ENCODE measurements at places on chromosomes 4 and X. TPM values are rescaled to one million over a fixed set of nuclear protein-coding genes. Genes with fewer than 3 reads are reported as not detected.

GRCh38 chr4:2135083-2135482, 76.0 kb downstream of the NAT8L start:
- H3K27ac ChIP-seq = no peak overlapping the region
- H3K36me3 ChIP-seq = no peaks in the 10 kb centered on the region
- H3K4me1 ChIP-seq = no peaks in the 10 kb centered on the region
- no peak for DNase-seq
- H3K27me3 ChIP-seq = no peaks in the 10 kb centered on the region

- no peaks in the 10 kb centered on the region for H3K4me1 ChIP-seq
- no peak overlapping the region for H3K4me3 ChIP-seq
- no peaks in the 10 kb centered on the region for H3K27me3 ChIP-seq
- no peak for DNase-seq
Observed at GRCh38 chr4:69936566-69936965, 5.7 kb downstream of the CSN1S1 start.

DNA sequence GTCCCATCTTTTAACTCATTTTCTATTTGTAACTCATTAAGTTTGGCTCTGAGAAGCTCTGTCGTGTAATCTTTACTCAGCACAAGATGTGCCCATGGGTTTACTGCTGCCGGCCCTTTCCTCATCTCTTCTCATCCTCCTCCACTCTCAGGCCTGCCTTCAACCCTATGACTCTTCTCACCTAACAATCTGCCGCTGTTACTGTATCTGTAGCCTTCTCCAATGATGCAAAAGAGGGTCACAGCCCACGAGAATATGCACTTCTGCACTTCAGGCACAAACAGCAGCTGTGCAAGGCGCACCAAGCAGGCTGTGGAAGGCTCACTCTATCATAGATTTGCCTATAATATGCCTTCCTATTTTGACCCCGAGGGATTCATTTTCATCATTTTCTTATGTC, 546.5 kb upstream of the GALNTL6 start:
- no peak overlapping the region for H3K4me3 ChIP-seq
- H3K27ac ChIP-seq = no peak overlapping the region
- no peaks in the 10 kb centered on the region for H3K4me1 ChIP-seq
- no peaks in the 10 kb centered on the region for H3K27me3 ChIP-seq
- H3K36me3 ChIP-seq = no peaks in the 10 kb centered on the region
- no peak for DNase-seq

DNA sequence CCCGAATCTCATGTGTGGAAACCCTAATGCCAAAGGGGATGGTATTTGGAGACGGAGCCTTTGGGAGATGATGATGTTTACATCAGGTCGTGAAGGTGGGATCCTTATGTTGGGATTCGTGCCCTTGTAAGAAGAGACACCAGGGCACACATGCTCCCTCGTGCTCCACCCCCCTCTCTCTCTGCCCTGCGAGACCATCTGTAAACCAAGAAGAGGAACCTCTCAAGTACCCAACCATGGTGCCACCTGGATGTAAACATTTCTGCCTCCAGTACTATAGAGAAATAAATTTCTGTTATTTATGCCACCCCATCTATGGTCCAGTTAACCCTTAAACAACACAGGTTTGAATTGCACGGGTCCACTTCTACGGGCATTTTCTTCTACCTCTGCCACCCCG, 179.4 kb downstream of the DHRSX start:
- H3K36me3 ChIP-seq = no peaks in the 10 kb centered on the region
- H3K27ac ChIP-seq = no peak overlapping the region
- H3K4me1 ChIP-seq = peaks cover 16% of the 10 kb centered on the region
- DNase-seq = no peak

Gene SSX3
- total RNA-seq = not detected

Gene VCX3B
- not detected for total RNA-seq

Gene KLHL4
- total RNA-seq = 3.9 TPM

Gene GAGE13
- not detected for total RNA-seq

Measured in SJSA1 (cell line).